ENCODE measurements at places on chromosomes 5 and 9. TPM values are rescaled to one million over a fixed set of nuclear protein-coding genes. Genes with fewer than 3 reads are reported as not detected.

- DNase-seq = no peak
These were observed 23.9 kb downstream of the SLC35A4 start for GRCh38 chr5:140588311-140589070.

GRCh38 chr5:106258591-106259125, 1412.1 kb downstream of the EFNA5 start:
- DNase-seq = no peak

AIF1L gene
- polyA plus RNA-seq = 395 TPM

NME5 gene
- polyA plus RNA-seq = 16.8 TPM

UNC13B gene
- 30.7 TPM for polyA plus RNA-seq

STK32A gene
- polyA plus RNA-seq = 10.7 TPM

Measured in renal pelvis (tissue), 12 donors.